GM12878 (cell line): ENCODE measurements at places on chromosomes 13 and 19. TPM values are rescaled to one million over a fixed set of nuclear protein-coding genes. Genes with fewer than 3 reads are reported as not detected.

DNA sequence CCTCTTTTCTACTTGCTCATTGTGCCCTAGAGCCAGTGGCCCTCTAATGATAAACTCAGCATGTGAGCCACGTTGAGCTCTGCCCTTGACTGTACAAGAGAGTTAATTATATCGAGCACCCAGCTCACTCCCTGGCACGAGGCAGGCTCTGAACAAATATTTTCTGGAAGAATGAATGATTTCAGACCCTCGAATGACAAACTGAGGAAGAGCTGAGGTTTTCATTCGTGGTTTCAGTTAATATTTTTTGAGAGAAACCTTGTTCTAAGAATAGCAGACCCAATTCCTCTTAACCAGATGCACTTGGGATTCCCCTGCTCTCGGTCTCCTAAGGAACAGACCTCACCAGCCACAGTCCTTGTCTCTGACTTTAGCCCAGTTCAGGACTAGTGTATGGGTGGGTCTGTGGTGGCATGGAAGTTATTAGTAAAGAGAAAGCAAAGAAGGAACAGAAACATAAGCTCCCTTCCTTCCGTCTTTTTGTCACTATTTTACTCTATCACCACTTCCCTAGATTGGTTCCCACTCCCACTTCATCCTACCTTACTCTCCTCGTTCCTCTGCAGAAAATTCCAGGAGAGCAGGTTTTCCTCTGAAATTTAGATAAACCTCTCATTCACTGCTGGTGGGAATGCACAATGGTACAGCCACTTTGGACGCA is 22.1 kb upstream of the WDFY2 start:
- H3K4me1 ChIP-seq: peaks cover 31% of the 10 kb centered on the region
- no peaks in the 10 kb centered on the region for H3K27me3 ChIP-seq
- peak; percentile 70 for DNase-seq
- peak overlapping the region; percentile 55 for H3K27ac ChIP-seq
- no peaks in the 10 kb centered on the region for H3K36me3 ChIP-seq

GRCh38 chr13:43698758-43699157 is 88.0 kb downstream of the ENOX1 start:
- no peaks in the 10 kb centered on the region for H3K36me3 ChIP-seq
- H3K27ac ChIP-seq: no peak overlapping the region
- H3K4me3 ChIP-seq: no peak overlapping the region
- H3K27me3 ChIP-seq: no peaks in the 10 kb centered on the region
- DNase-seq: no peak

DNA sequence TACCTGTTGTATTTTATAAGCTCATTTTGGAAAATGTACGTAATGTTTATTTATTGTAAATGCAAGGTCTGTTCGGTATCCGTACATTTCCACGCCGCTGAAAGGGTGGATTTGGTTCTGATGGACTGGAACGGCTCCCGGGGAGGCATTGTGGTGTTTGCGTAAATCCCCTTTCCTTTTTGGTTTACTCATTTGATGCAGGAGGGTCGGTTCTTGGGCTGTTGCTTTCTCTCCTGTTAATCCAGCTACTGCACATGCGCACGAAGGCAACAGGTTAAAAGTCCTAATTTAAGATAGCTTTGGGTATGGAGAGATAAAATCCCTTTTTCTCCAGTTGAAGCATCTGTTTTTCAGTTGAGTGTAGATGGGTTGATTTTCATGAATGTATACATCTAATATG is 224.4 kb downstream of the TM9SF2 start:
- H3K27me3 ChIP-seq: no peaks in the 10 kb centered on the region
- no peak overlapping the region for H3K4me3 ChIP-seq
- DNase-seq: no peak
- H3K27ac ChIP-seq: peak overlapping the region; percentile 16; the same call in 1 of the 2 replicates
- H3K36me3 ChIP-seq: no peaks in the 10 kb centered on the region

DNA sequence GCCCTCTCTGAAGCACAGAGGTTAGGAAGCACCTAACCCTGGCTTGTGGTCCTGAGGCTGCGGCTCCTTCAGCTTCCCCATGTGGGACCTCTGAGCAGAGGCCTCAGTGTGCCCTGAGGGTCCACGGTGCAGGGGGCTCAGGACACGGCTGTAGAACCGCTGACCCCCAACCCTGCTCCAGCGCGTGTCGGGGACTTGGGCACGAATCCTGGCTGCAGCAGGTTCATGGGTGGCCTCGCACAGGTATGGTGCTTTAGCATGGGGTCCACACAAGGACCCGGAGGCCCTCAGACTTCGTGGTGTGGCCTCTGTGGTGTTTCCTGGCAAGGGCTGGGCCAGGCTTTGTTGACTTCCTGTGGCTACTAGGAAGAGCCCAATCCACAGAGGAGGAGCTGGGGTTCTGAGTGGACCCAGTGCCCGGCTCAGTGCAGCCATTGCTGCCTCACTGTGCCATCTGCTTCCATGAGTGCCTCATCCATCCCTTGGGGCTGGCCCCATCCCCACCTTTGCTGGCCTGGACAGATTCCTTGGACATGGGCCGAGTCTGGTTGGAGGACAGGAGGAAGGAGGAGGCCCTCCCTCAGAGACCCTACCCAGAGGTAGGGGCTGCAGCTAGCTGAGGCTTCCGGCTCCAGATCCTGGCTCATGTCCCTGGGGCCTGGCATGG is 24.5 kb downstream of the ZBTB7A start:
- no peaks in the 10 kb centered on the region for H3K4me1 ChIP-seq
- no peak overlapping the region for H3K4me3 ChIP-seq
- no peak overlapping the region for H3K27ac ChIP-seq
- no peak for DNase-seq
- H3K27me3 ChIP-seq: no peaks in the 10 kb centered on the region

DNA sequence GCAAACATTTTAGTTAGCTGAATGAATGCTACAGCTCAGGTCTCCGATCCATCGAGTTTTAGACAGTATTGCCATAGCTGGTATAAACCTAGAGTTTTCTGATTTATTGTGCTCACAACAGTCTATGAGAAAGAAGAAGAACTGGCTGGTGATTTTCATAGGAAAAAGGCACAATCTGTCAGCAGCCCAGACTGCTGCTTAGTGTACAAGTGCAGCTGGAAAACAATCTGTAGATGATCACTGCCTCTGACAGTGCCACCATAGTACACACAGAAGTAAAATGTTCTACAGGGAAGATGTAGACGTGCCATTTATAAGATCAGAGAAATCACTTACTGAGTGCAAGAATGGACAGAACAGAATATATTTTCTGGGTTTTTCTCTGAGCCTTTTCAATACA is 48.4 kb downstream of the MYO16 start:
- no peak overlapping the region for H3K27ac ChIP-seq
- no peaks in the 10 kb centered on the region for H3K4me1 ChIP-seq
- H3K36me3 ChIP-seq: no peaks in the 10 kb centered on the region

DNA sequence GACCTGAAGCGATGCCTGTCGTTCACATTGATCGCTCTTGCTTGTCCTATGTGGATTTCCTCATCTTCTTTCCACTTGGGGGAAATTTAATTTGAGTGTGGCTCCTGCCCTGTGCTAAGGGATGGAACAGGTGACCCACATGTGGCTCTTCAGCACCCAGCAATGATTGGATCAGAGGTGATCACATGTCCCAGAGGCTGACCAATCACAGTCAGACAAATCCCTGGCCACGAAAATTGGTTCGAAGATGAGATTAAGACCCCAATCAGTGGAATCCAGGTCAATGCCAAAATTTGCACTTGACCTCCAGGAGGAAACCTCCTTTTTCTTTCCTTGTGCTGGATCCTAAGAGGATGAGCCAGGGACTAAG is 23.7 kb downstream of the AMER2 start:
- H3K36me3 ChIP-seq: no peaks in the 10 kb centered on the region
- no peak overlapping the region for H3K27ac ChIP-seq
- H3K4me3 ChIP-seq: no peak overlapping the region
- DNase-seq: no peak
- H3K27me3 ChIP-seq: no peaks in the 10 kb centered on the region

DNA sequence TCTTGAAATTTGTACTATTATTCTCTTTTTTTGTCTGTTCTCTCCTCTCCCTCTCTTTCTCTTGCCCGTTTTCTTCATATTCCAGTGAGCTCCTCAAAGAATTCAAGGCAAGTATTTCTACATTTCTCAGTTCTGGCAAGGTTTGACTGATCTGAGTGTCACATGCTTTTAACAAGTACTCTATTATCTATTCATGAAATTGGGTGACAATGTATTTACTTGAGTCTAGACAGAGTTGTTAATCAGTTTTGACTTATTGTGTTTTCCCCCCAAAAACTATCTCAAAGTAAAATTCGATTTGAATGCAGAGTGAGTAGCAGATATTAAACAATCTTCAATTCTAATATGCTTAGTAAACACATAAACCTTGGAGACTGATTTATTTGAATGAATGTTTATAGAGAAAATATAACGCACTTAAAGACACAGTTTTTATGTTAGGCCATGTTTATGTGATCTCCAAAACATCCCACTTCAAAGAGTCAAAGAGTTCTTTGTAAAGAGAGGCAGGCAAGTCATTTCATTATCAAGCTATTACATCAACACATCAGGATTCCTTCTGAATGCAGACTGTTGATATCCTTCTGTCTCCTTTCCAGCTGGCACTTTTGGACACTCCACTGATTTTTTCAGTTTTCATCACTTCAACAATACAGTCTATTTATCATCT is 166.6 kb downstream of the SLITRK6 start:
- H3K27me3 ChIP-seq: no peaks in the 10 kb centered on the region
- no peak for DNase-seq
- no peak overlapping the region for H3K27ac ChIP-seq
- H3K4me3 ChIP-seq: no peak overlapping the region

DNA sequence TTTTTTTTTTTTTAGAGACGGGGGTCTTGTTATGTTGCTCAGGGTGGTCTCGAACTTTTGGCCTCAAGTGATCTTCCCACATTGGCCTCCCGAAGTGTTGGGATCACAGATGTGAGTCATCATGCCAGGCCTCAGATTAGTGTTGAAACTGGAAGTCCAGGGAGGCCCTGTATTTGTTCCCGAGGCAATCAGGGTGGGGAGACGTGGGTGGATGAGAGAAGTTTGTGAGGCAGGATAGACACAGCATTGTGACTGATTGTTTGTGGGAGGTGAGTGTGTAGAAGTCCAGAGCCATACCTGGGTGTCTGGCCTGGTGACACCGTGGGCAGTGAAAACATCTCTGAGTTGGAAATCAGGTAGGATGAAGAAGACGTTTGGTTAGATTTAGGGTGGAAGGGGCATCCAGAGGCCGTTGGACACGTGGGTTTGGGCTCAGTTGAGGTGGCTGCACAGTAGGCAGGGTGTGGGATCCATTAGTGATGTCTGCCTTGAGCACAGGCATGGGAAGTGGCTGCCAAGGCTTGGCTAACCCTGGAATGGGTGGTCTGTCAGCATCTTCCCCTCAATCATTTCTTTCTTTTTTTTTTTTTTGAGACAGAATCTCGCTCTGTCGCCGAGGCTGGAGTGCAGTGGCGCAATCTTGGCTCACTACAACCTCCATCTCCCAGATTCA is 12.4 kb downstream of the RTN2 start:
- H3K27me3 ChIP-seq: no peaks in the 10 kb centered on the region
- H3K36me3 ChIP-seq: no peaks in the 10 kb centered on the region
- no peak overlapping the region for H3K27ac ChIP-seq
- no peak overlapping the region for H3K4me3 ChIP-seq

GRCh38 chr13:112960706-112961105 is 8.3 kb upstream of the MCF2L start:
- H3K4me3 ChIP-seq: no peak overlapping the region
- H3K36me3 ChIP-seq: no peaks in the 10 kb centered on the region
- H3K27me3 ChIP-seq: peaks cover 1% of the 10 kb centered on the region; the same call in 1 of the 2 replicates
- H3K4me1 ChIP-seq: no peaks in the 10 kb centered on the region
- H3K27ac ChIP-seq: no peak overlapping the region

DNA sequence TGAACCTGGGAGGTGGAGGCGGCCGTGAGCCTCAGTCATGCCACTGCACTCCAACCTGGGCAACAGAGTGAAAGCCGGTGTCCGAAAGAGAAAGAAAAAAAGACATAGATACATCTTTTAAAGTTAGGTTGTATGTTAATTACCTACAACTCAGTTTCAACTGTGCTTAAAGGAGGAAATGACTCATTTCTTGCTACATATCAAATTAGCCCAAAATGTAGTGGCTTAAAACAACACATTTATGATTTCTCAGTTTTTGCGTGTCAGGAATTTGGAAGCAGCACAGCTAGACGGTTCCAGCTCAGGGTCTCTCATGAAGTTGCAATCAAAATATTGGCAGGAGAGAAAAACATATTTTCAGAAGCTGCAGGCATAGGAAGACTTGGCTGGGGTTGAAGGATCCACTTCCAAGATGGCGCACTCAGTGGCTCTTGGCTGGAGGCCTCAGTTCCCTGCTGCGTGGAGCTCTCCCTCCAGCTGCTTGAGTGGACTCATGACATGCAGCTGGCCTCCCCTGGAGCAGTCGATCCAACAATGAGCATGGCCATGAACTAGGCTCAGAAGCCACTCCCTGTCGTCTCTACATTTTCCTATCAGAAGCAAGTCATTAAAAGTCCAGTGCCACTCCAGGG is 7.1 kb downstream of the LDLR start:
- H3K36me3 ChIP-seq: peaks cover 26% of the 10 kb centered on the region
- H3K27me3 ChIP-seq: no peaks in the 10 kb centered on the region
- peak; percentile 48 for DNase-seq
- H3K27ac ChIP-seq: peak overlapping the region; percentile 81
- H3K4me1 ChIP-seq: peaks cover 38% of the 10 kb centered on the region

- no peak overlapping the region for H3K4me3 ChIP-seq
- no peaks in the 10 kb centered on the region for H3K36me3 ChIP-seq
- no peaks in the 10 kb centered on the region for H3K4me1 ChIP-seq
- no peak overlapping the region for H3K27ac ChIP-seq
- no peak for DNase-seq
- no peaks in the 10 kb centered on the region for H3K27me3 ChIP-seq
Measured at GRCh38 chr13:65623148-65623547, 1607.0 kb downstream of the PCDH9 start.

GRCh38 chr13:21980049-21980448 is 309.2 kb downstream of the FGF9 start:
- H3K4me3 ChIP-seq: no peak overlapping the region
- no peak overlapping the region for H3K27ac ChIP-seq
- no peaks in the 10 kb centered on the region for H3K4me1 ChIP-seq
- no peak for DNase-seq
- no peaks in the 10 kb centered on the region for H3K36me3 ChIP-seq
- no peaks in the 10 kb centered on the region for H3K27me3 ChIP-seq

- no peaks in the 10 kb centered on the region for H3K27me3 ChIP-seq
- H3K36me3 ChIP-seq: peaks cover 24% of the 10 kb centered on the region
- no peak overlapping the region for H3K4me3 ChIP-seq
- DNase-seq: no peak
Measured at GRCh38 chr19:49684251-49684982, 5.0 kb upstream of the ADM5 start.

- H3K36me3 ChIP-seq: no peaks in the 10 kb centered on the region
- H3K27ac ChIP-seq: no peak overlapping the region
- DNase-seq: no peak
- peaks cover 8% of the 10 kb centered on the region for H3K4me1 ChIP-seq
- H3K4me3 ChIP-seq: no peak overlapping the region
- no peaks in the 10 kb centered on the region for H3K27me3 ChIP-seq
Measured at GRCh38 chr13:30409886-30410704, 12.2 kb upstream of the UBE2L5 start.

- H3K4me3 ChIP-seq: no peak overlapping the region
- no peak for DNase-seq
- H3K4me1 ChIP-seq: peaks cover 8% of the 10 kb centered on the region
- H3K27ac ChIP-seq: no peak overlapping the region
Measured at GRCh38 chr19:2481466-2481865, 5.5 kb downstream of the GADD45B start.

GRCh38 chr13:30247406-30247805 is 59.9 kb downstream of the KATNAL1 start:
- no peaks in the 10 kb centered on the region for H3K27me3 ChIP-seq
- H3K4me1 ChIP-seq: no peaks in the 10 kb centered on the region
- H3K4me3 ChIP-seq: no peak overlapping the region
- no peak overlapping the region for H3K27ac ChIP-seq
- no peaks in the 10 kb centered on the region for H3K36me3 ChIP-seq

Gene POU2F2
- 46.2 and 48.3 TPM in 2 replicates for total RNA-seq

Gene TNNT1
- total RNA-seq: 0.62 TPM in 1 of 2 replicates, not detected in the other

Gene ZNF844
- total RNA-seq: 1.1 and 1.4 TPM in 2 replicates
